Stimulated activated CD4-positive, alpha-beta T cell treated with anti-CD3 and anti-CD28 coated beads, Interleukin-1b, Interleukin-23, amount 100 ng/mL, for 4 hours (primary cell): ENCODE measurements at places on chromosomes 5 and 9.

DNA sequence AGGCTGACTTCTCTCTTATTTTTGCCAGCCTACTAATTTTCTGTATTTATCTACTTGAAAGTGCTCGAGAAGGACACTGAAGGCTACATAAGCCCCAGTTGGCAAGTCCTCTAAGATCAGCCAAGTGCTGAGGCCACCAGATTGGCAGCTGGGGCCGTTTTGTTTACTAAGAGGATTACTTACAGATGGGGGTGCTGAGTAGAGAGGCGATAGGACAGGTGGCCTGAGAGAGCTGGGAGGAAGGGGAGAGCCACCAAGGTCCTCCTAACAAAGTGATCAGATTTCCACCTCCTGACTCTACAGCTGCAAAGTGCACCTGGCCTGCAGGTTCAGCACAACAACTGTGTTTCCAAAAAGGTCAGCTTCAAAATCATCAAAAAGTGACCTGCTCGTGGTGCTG is 32.9 kb downstream of the FRMD3 start:
- DNase-seq, result no peak

- DNase-seq, result no peak
Measured at GRCh38 chr5:15338546-15338945, 161.4 kb upstream of the FBXL7 start.

DNA sequence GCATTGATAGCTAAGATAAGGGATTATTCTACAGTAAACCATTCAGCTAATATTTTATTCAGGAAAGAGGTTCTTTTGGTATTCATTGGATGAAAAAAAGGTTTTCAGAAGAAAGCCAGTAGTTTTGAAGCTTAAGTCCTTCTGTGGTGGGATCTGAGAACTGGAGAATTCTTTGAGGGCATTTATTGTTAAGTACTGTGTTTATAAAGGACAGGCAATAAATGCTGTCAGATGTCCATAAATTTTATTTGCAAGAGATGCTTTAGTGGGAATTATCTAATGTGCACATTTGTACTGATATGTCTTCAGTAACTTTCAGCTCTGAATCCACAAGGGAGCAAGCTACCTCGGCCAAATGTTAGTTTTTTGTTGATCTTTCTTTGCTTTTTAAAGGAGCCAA is 321.3 kb downstream of the MARCHF11 start:
- DNase-seq, result no peak

GRCh38 chr9:131620764-131621520 is 75.6 kb downstream of the PRRT1B start:
- no peak for DNase-seq

DNA sequence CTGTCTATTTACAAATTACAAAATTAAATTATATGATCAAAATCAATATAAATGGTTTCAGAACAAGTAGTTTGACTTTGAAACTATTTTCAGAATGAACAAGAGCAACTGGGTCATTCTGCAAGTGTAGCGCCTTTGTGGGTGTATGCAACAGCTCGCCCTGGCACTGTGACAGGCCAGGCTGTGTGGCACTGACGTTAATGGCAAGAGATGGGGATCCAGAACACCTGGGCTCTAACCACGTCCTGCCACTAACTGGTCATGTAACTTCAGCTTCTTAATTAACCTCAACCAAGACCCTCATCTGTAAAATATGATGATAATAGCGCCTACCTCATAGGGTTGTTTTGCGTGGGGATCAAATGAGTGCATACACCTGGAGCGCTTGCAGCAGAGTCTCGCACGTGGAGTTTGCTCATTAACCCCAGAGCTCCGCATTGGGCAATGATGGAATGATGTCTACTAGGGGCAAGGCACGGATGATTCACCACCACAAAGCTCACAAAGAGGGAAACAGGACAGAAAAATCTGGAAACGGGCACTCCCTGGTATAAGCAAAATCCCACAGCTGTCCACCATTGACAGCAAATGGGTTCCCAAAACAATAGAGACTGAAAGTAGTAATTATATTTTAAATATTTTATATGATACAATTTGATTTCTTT is 639.4 kb downstream of the SEMA5A start:
- DNase-seq, result no peak

DNA sequence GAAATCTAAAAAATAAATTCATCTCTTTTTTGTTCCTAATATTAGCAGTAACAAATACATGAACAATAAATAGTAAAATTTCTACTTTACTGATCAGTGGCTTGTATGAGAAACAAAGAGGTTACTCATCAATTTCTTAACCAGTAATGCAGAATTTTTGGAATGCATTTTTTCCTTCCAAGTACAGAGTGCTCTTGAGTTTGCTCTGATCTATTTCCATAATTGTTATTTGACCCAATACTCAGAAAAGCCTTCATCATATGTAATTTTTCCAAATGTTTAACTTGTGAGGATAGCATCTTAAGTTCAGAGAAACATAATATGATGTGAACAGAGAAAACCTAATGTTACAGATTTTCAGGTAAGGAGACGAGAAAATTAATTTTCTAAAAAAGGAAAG is 47.3 kb downstream of the FBN2 start:
- no peak for DNase-seq

GRCh38 chr5:176810687-176811501 is 535 bp downstream of the UNC5A start:
- no peak for DNase-seq

DNA sequence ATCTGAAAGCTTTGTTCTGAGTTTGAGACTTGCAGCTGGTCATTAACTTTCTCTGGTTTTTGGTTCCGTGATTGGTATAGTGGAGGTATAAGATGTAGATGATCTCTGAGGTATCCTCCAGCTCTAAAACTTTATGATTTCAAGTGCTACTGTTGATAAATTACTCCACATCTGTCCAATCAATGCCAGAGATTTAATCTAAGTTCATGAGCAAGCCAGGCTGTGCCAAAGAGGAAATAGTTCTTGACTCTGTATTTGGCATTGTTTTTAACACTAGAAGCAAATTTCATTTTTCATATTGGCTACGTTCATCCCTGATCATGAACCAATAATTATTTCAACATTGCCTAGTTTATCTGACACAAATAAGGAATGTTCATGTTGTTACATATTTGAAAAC is 28.5 kb upstream of the CHD1 start:
- no peak for DNase-seq

DNA sequence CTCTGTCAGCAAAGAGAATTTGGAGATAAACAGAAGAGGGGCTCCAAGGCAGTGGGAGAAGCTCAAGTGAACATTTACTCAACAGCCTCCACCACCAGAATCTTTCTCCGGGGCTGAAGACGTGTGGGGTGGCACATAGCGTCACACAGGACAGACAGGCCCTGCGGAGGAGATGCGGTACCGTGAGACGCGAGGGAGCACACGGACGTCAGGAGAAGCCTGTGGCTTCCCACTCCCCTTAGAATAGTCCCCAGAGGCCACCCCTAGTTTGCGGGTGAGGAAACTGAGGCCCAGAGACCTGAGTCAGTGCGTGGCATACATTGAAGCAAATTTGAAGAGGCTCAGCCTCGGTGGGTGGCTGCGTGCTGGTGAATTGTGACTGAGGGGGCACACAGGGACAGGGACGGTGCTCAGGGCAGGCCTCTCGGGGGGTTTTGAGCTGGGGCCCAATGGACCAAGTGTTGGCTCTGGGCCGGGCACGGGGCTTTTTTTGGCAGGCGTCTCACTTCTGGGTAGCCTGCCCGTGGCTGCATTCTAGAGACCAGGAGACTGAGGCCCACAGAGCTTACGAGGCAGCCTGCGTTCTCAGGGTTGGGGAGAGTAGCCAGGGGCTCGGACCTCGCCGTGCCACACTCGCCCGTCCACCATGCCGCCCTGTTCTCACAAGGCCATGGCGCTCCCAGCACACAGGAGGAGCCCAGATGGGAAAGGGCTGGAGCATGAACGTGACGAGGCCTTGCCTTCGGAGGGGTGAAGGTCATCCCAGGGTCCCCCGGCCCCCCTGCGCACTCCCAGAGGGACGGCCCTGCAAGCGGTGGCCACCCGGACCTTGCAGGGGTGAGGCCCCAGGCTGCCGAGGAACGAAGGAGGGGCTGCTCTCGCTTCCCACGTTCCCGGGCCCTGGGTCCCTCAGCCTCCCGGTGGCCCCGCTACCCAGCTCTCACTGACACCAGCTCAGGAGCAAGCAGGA is 220.6 kb downstream of the C9orf50 start:
- DNase-seq, result no peak

DNA sequence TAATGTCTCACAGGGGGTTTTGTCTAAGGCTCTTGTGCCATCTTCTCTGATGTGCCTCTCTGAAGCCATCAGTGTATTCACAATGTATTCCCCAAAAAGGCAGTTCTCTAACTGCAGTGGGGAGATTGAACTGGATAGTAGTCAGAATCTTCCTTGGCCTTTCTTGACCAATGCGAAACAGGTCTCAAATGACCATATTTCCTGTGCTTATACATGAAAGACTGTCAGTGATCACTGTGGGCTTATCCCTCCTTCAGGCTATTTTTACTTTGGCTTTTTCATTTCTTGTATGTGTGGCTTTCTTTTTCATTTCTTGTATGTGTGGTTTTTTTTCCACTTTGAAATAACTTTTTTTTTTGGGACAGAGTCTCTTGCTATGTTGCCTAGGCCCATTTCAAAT is 19.7 kb downstream of the HMGXB3 start:
- DNase-seq, result no peak

GRCh38 chr5:172820046-172820767 is 13.8 kb upstream of the ERGIC1 start:
- peak; percentile 48 for DNase-seq

DNA sequence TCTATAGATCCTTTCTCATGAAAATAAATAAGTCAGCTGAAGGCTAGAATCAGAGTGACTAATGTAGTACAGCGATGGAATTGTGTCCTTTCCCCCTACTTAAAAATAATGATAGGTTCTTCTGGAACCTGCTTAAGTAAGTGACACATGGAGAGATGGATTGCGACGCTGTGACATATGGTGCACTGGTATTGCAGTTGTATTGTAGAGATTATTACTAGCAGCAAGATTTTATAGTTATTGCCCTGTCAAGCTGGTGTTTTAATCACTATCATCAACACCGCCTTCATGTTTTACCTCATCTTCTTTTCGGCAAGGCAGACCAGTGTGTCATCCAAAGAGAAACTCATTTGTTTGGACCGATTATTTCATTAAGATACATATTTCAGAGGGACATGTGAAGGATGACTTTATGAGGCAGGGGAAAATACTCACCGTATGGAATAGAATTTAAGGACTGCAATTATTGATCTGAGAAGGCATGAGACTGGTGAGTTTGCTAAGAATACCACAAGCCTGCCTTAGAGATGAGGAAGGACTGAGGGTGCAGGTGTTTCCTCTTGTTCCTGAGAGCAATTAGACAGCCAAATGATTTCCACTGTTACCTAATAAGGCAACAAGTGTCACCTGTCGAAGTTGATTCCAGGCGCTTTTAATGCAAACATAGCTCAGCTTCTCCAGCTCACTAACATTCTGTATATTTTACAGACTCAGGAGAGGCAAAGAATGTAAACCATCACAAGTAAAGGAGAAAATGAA is 1855.5 kb downstream of the MAT2B start:
- DNase-seq, result no peak

- DNase-seq, result no peak
Measured at GRCh38 chr9:133583586-133583985, 25.6 kb downstream of the FAM163B start.

GRCh38 chr5:137195483-137195882 is 303.6 kb downstream of the SPOCK1 start:
- DNase-seq, result no peak

GRCh38 chr9:136026266-136026942 is 65.2 kb upstream of the UBAC1 start:
- DNase-seq, result no peak

GRCh38 chr9:34373749-34374148 is 2.9 kb downstream of the MYORG start:
- no peak for DNase-seq

DNA sequence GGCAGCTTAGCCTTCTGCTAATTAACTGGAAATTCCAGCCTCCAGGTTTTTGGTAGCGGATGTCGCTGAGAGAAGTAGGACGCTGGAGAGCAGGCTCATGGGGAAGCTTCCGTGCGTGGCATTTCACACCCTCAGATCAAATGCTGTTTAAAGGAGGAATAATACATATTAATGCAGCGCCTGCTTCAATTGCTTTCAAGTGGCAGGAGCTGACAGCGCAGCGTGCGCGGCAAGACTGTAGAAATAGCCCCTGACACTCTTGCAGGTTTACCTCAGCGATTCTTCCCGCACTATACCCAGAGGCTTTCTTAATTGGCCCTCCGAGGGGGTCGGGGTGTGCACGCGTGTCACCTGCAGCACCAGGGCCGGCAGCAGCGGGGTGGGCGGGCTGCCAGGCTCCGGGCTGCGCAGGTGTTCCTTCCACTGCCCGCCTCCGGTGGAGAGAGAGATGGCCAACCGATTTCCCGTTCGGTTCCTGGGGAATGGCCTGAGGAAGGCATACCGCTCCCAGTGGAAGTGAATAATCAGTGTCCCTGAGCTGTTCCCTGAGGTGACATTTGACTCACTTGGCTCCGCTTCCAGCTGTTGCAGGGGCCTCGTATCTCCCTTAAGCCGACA is 427.9 kb downstream of the KCTD16 start:
- no peak for DNase-seq

- DNase-seq, result no peak
Measured at GRCh38 chr9:94852373-94852772, 125.9 kb downstream of the AOPEP start.

- no peak for DNase-seq
Measured at GRCh38 chr9:93198117-93198837, 14.3 kb downstream of the WNK2 start.
